Germinal center (tissue), 1 donor: ENCODE measurements at places on chromosomes 3 and 15.

DNA sequence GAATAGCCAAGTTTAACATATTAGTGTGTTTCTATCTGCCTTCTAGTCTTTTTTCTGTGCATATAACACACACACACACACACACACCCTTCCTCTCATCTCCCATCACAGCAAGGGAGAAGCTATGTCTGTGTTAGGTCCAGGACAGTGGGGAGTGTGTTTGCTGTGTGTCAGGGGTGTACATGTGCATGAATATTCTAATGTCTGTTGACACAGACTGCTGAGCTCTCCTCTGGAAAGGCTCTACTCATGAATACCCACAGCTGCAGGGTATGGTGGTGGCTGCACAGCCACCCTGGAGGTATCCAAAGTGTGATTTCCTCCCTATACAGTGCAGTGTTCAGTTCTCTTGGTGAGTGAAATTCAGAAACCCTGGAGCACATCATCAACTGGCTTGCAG, 42.9 kb downstream of the ARNT2 start:
- DNase-seq, result no peak

GRCh38 chr3:192130534-192131132, 596.7 kb downstream of the FGF12 start:
- peak; percentile 39 for DNase-seq

- DNase-seq, result no peak
Measured at GRCh38 chr3:148379763-148380382, 317.8 kb upstream of the AGTR1 start.

DNA sequence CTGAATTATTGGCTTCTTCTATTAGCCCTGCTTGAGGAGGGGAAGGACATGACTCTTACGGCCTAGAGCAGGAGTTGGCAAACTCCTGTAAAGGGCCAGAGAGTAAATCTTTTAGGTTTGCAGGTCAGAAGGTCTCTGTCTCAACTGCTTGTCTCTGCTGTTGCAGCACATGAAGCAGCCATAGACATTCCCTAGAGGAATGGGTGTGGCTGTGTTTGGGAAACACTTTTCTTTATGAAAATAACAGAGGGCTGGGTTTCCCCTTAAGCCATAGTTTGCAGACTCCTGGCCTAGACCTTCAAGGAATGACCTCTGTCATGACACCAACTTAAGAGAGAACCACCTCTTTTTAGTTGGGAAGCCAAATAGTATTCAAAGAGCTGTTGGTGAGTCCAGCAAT, 10.3 kb downstream of the TRAK1 start:
- DNase-seq, result no peak

GRCh38 chr3:177553579-177553978, 356.3 kb upstream of the TBL1XR1 start:
- DNase-seq, result no peak

GRCh38 chr3:29011441-29011840, 269.4 kb upstream of the RBMS3 start:
- no peak for DNase-seq

- DNase-seq, result no peak
Measured at GRCh38 chr15:50181969-50182218, at the start of gene SLC27A2. SLC27A2 (plus strand) TSS chr15:50182196; CDS start chr15:50182428, 232 bp downstream.
